ENCODE measurements at places on chromosomes 6 and 20. TPM values are rescaled to one million over a fixed set of nuclear protein-coding genes. Genes with fewer than 3 reads are reported as not detected.

FOXF2 gene
- total RNA-seq: not detected

KHDC1L gene
- not detected for total RNA-seq

DNA sequence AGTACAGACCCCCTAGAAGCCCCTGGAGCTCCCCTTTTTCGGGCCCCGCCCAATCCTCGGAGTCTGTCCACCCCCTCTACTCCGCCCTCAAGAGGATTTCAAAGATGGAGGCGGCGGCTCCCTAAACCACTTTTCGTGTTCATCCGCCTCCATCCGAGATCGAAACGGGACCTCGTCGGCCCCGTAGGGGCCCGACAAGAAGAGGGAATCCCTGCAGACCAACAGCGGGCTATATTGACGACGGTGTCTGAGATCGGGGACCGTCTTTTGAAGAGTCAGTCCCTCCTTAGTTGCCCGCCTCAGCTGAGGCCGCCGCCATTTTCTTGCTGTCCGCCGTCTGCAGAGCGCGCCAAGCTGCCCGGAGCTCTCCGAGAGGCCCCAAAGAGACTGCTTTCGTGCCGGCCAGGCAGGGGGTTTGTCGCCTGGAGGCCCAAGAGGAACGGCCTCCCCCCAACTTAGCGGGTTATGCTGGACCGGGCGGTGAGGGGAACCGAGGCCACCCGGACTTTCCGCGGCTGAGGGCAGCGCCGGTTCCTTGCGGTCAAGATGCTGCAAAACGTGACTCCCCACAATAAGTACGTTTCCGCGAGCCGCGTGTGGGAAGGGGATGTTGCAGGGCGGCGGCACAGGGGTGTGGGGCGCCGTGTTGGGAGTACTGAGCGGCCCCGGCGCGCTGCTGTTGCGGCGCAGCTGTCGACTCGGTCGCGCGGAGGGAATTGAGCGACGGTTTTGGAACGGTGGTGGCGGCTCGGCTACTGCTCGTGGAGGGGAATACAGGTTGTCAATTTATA is 4.2 kb downstream of the BRD2 start:
- peaks cover 16% of the 10 kb centered on the region for H3K27me3 ChIP-seq
- H3K36me3 ChIP-seq: peaks cover 64% of the 10 kb centered on the region
- peaks cover 57% of the 10 kb centered on the region for H3K4me1 ChIP-seq
- H3K27ac ChIP-seq: peak overlapping the region; percentile 97
- H3K4me3 ChIP-seq: peak overlapping the region; percentile 100

DNA sequence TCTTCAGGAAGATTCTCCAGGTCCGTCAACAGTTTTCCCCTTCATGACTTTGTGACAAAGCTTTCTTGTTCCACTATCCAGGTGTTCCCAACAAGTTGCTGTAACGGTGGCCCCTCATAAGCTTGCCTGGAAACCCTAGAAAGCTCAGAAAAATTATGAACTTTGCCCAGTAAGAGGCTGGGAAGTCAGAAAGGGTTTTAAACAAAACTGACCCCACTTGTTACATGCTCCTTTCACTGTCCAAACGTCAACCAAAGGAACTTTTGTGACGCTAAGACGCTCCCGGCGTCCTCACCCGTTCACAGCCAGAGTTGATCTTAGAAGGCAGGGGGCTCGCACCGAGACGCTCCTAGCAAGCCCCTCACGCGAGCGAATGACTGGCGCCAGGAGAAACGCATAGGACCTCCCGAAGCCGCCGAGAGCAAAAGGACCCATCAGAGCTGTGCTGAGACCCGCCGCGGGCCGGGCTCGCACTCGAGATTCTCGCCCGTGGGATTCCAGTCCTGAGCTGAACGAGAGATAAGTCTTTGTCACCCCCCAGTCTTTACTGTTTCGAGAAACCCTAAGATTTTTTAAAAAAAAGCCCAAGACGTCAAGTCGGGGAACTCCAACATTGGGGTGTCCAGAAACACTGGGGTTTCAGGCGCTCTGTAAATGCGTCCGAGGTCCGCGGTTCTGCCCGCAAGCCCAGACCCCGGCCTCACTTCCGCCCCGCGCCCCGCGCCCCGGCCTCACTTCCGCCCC is 544 bp upstream of the ACAT2 start:
- peaks cover 32% of the 10 kb centered on the region for H3K36me3 ChIP-seq
- peaks cover 35% of the 10 kb centered on the region for H3K4me1 ChIP-seq
- H3K27ac ChIP-seq: peak overlapping the region; percentile 99
- H3K27me3 ChIP-seq: peaks cover 16% of the 10 kb centered on the region

DNA sequence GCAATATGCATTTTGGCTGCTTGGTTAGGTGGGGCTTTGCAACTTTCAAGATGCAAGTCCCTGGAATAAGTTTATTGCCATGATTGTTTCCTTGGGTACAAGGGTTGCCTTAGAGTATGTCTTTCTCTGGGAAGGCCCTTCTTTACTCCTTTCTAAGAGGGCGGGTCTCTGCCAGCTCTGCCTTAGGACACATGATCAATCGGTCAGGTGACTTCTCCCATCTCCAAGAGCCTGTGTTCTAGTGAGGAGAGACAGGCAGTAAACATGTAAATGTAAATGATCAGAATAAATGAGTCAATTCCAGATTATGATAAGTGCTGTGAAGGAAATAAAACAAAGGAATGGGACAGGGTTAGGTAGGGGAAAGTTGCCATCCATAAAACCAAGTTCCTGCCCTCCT is 43.2 kb upstream of the BCAS1 start:
- H3K4me1 ChIP-seq: no peaks in the 10 kb centered on the region
- H3K36me3 ChIP-seq: no peaks in the 10 kb centered on the region
- DNase-seq: no peak

- H3K36me3 ChIP-seq: peaks cover 3% of the 10 kb centered on the region
- H3K4me3 ChIP-seq: no peak overlapping the region
- no peak for DNase-seq
Observed at GRCh38 chr6:33950472-33950881, 146.7 kb upstream of the MLN start.

Data from endothelial cell (in vitro differentiated cells).